ENCODE measurements at places on chromosomes 6 and 20. TPM values are rescaled to one million over a fixed set of nuclear protein-coding genes. Genes with fewer than 3 reads are reported as not detected.

DNA sequence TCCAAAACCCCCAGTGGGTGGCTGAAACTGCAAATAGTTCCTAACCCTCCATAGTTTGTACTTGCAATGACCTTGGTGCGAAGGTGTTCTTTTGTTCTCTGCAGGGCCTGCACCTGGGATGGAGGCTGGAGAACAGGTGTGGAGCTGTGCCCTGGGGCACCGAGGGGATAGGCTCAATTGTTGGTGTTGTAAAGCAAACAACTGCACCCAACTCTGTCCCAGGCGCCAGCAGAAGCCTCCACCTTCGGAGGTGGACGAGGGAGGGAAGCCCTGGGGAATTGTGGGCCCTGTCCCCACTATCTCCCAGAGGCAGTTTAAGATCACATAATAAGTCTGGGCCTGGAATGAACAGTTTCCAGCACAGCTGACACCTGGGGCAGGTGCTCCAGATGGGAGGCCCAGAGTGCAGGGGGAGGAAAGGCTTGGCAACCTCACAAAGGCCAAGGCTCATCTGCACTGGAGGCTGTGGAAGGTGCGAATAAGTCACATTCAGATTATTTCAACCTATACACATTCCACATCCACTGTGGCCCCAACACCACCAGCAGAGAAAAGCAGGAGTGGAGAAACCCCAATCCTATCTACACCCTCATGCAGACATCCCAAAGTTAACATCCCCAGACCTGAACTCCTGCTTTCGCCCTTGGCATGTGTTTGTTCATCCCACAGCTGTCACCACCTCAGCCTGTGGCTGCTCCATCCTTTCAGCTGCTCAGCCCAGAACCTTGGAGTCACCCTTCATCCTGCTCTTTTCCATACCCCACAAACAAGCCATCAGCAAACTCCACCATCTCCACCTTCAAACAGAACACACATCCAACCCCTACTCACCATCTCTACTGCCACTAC, 12.3 kb upstream of the CBFA2T2 start:
- H3K27me3 ChIP-seq = no peaks in the 10 kb centered on the region
- H3K36me3 ChIP-seq = no peaks in the 10 kb centered on the region
- no peak overlapping the region for H3K4me3 ChIP-seq
- H3K4me1 ChIP-seq = no peaks in the 10 kb centered on the region

- H3K27me3 ChIP-seq = peaks cover 19% of the 10 kb centered on the region
- H3K27ac ChIP-seq = no peak overlapping the region
- no peaks in the 10 kb centered on the region for H3K36me3 ChIP-seq
- no peaks in the 10 kb centered on the region for H3K4me1 ChIP-seq
Measured at GRCh38 chr6:46994933-46995332, 47.2 kb downstream of the ADGRF1 start.

Gene HSPA12B
- total RNA-seq = not detected

- no peaks in the 10 kb centered on the region for H3K36me3 ChIP-seq
- no peak for DNase-seq
- H3K27me3 ChIP-seq = peaks cover 3% of the 10 kb centered on the region
- peaks cover 4% of the 10 kb centered on the region for H3K4me1 ChIP-seq
- no peak overlapping the region for H3K4me3 ChIP-seq
- H3K27ac ChIP-seq = no peak overlapping the region
Measured at GRCh38 chr6:37761554-37762271, 57.8 kb upstream of the ZFAND3 start.

GRCh38 chr6:133888929-133889556, at the start of gene TCF21:
Gene TCF21, plus strand, starts transcription at chr6:133889113. Its CDS starts 285 bp downstream, at chr6:133889398.
- H3K4me1 ChIP-seq = peaks cover 38% of the 10 kb centered on the region
- peaks cover 65% of the 10 kb centered on the region for H3K27me3 ChIP-seq
- H3K4me3 ChIP-seq = peak within 1 kb of the TSS; percentile 22

Gene PROKR2
- total RNA-seq = not detected

GRCh38 chr6:30319146-30319835, 7.4 kb upstream of the TRIM39 start:
- no peak overlapping the region for H3K4me3 ChIP-seq
- H3K27me3 ChIP-seq = no peaks in the 10 kb centered on the region
- no peak for DNase-seq
- H3K4me1 ChIP-seq = peaks cover 70% of the 10 kb centered on the region
- peak overlapping the region; percentile 61 for H3K27ac ChIP-seq

- no peak overlapping the region for H3K27ac ChIP-seq
- H3K4me1 ChIP-seq = peaks cover 10% of the 10 kb centered on the region
- no peak overlapping the region for H3K4me3 ChIP-seq
- peaks cover 24% of the 10 kb centered on the region for H3K27me3 ChIP-seq
- H3K36me3 ChIP-seq = no peaks in the 10 kb centered on the region
Measured at GRCh38 chr6:133817460-133818047, 71.4 kb upstream of the TCF21 start.

DNA sequence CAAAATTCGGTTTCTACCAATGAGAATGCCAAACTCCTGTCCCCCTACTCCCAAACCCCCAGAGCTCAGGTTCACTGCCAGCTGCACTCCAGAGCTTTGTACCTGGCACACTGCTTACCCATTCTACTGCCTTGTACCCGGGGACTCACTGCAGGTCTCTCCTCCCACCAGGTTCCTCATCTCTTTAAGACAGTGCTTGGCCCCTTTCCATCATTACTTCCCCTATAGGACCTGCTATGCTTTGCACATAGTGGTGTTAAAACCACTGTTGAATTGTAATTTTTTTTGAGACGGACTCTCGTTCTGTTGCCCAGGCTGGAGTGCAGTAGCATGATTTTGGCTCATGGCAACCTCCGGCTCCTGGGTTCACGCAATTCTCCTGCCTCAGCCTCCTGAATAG, 25.9 kb downstream of the LYRM4 start:
- DNase-seq = no peak
- peaks cover 9% of the 10 kb centered on the region for H3K4me1 ChIP-seq
- no peaks in the 10 kb centered on the region for H3K27me3 ChIP-seq
- H3K4me3 ChIP-seq = no peak overlapping the region

GRCh38 chr20:52539891-52540290, 348.3 kb upstream of the ZFP64 start:
- H3K36me3 ChIP-seq = no peaks in the 10 kb centered on the region
- no peaks in the 10 kb centered on the region for H3K27me3 ChIP-seq
- no peak for DNase-seq

DNA sequence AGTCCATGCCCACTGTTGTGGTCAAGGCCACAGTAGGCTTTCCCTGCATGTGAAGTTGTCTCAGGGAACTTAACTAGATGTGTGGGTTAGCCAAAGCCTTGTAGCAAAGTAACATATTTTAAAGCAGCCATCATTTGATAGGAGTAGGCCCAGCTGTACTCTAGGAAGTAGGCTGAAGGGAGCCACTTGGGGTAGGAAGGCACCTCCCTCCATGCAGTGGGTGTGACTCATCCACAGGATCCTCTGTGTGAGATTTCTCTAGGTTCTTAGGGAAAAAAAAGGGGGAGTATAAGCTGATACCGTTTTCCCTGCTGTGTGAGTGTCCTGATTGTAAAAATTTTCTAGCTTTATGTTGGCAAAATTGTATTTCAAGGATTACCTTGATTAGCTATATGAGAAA, 44.7 kb downstream of the VAPB start:
- no peak overlapping the region for H3K27ac ChIP-seq
- peaks cover 44% of the 10 kb centered on the region for H3K4me1 ChIP-seq
- peaks cover 16% of the 10 kb centered on the region for H3K36me3 ChIP-seq

Gene CST4
- total RNA-seq = not detected

DNA sequence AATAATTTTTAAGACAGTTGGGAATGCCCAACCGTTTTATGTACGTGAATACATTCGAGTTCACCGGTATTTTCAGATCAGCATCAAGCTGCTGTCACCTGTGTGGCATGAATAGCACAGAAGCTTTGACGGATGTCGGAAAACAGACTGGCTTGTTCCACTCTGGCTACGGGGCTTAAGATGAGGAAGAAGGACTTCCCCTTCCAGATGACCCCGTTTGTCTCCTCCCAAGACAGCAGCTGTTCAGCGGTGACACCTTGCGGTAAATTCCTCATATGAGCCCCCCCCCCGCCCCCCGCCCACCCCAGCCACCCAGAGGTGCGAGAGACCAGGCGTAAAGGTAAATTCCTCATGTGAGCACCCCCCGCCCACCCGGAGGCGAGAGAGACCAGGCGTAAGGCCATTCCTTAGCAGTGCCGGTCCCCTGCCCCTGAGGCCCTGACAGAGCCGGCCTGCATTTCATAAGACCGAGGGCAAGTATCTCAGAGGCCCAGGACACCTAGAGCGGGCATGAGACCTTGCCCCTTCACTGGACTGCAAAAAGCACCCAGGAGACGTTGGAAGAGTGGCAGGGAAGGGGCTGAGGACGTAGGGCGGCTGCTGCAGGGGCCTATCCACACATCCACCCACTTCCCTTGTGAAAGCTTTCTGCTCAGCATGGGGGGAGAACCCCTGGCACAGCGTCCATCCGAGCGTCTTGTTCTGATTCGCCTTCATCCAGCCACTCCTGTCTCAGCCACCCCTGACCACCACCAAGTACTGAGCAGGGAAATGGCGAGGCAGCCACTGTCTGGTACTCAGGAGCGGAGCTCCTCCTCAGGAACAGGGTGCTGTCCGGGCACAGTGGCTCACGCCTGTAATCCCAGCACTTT, 7.3 kb upstream of the PCMTD2 start:
- no peaks in the 10 kb centered on the region for H3K4me1 ChIP-seq
- no peak overlapping the region for H3K4me3 ChIP-seq
- H3K27me3 ChIP-seq = peaks cover 13% of the 10 kb centered on the region
- no peaks in the 10 kb centered on the region for H3K36me3 ChIP-seq
- H3K27ac ChIP-seq = no peak overlapping the region

Gene BTN1A1
- not detected for total RNA-seq

Gene ENPP5
- total RNA-seq = 0.23 TPM

DNA sequence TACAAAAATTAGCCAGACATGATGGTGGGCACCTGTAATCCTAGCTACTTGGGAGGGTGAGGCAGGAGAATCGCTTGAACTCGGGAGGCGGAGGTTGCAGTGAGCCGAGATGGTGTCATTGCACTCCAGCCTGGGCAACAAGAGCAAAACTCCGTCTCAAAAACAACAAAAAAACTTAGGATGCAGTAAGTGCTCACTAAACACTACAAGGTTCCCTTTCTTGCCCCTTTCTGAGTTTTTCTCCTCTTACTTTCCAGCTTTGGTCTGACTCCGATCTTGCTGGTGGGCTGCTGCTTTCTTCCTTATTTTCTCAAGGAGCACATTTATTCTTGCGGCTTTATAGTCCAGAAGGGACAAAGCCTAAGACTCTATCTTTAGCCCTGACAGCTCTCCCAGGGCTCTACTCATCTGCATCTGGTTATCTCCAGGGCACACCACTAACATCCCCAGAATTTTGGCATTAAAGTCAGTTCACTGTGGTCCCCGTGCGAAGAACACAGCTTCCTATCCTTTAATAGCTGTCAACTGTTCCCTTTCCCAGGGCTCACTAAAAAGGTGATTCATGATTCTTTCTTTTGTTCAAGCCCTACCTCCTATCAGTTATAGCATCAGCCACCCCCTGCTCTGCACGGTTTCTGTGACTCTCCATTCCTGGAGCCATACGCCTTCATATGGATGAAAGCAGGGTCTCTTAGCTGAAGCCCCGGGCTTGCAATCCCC, 17.1 kb upstream of the RPN2 start:
- H3K36me3 ChIP-seq = no peaks in the 10 kb centered on the region
- H3K4me1 ChIP-seq = no peaks in the 10 kb centered on the region
- H3K27me3 ChIP-seq = no peaks in the 10 kb centered on the region
- no peak for DNase-seq
- H3K4me3 ChIP-seq = no peak overlapping the region
- H3K27ac ChIP-seq = no peak overlapping the region

Gene KCNK16
- not detected for total RNA-seq

Gene SYCP2
- total RNA-seq = 1.5 TPM

DNA sequence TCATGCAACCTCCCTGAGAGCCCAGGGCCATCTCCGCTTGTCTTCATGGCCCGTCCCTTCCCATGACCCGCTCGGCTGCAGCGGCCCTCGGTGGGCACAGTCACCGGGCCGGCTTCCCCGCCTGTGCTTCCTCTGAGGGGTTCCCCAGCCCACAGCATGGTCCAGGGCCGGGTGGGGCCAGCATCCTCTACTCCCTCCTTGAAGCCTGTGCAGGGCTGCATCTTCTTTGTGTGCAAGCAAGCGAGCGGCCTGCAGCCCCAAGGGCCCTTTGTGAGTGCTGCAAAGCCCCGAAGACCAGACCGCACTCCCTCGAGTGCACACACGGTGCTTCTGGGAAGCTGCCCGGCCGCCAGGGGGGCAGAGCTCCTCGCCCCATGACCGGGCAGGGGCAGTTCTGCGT, 265.8 kb downstream of the TAF4 start:
- no peak for DNase-seq
- no peaks in the 10 kb centered on the region for H3K4me1 ChIP-seq
- peaks cover 3% of the 10 kb centered on the region for H3K27me3 ChIP-seq
- H3K4me3 ChIP-seq = no peak overlapping the region

Gene MAP7
- total RNA-seq = 2.1 TPM

DNA sequence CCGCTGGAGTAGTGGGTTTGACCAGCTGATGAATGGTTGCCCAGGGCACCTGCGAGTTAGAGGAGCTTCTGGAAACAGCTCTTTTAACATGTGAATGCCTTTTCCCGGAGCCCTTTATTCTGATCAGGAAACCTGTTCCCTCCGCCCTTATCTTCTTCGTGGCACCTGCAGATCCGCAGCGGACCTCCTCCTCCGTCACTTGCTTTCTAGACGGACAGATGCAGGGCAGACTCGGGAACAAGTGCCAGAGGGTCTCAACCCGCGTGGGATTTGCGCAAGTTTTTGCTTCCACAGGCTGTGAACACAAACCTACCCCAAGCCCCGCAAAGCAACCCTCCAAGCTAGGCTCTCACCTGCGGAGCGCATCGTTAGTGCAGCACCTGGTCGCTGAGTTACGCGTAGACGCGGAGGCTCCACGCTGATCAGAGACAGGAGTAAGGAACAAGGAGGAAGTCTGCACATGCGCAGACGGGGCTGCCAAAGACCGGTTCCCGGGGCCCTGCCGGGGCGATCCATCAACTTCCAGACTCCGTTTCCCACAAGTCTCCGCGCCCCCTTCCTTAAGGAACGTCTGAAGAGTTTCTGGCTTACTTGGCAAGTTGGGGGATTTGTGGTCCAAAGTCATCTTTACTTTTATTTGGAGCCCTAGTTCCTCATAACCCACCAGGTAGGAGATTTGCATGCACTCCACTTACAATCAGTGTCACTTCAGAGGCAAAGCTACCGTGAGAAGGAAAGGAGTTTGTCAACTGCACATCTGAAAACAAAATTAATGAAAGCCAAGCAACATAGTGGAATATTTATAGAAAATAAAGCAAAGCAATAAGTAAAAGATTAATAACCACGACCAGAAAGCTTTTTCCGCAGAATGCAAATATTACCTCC, 52.7 kb upstream of the ELMO2 start:
- H3K27ac ChIP-seq = no peak overlapping the region
- peak; percentile 19 for DNase-seq
- peaks cover 28% of the 10 kb centered on the region for H3K27me3 ChIP-seq
- H3K4me3 ChIP-seq = no peak overlapping the region

GRCh38 chr6:43728586-43728985, 41.0 kb upstream of the MRPS18A start:
- H3K27me3 ChIP-seq = no peaks in the 10 kb centered on the region
- H3K4me3 ChIP-seq = no peak overlapping the region
- H3K27ac ChIP-seq = no peak overlapping the region
- DNase-seq = no peak

Gene CALHM5
- total RNA-seq = not detected

Gene BFSP1
- 0.23 TPM for total RNA-seq

Gene LSM2
- 124 TPM for total RNA-seq

Measured in activated CD4-positive, alpha-beta T cell treated with anti-CD3 and anti-CD28 coated beads for 36 hours (primary cell).